ENCODE measurements at places on chromosomes 2 and 18. TPM values are rescaled to one million over a fixed set of nuclear protein-coding genes. Genes with fewer than 3 reads are reported as not detected.

The CTIF gene
- 18.7 TPM for total RNA-seq

DNA sequence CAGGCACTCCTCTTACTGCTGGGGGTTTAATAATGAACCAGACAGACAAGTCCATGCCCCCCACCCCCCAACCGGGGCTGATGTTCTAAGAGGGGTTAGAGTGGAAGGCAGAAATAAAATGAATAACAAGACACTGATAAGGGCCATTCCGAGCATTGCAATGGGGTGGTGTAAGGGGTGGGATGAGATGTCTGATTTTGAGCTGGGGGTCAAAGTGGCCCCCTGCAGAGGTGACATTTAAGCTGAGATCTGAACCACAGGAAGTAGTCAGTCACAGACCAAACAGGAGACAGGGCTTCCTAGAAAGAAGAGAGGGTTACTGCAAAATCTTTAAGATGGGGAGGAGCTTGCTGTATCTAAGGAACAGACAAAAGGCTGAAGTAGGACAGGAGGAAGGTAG, 180.6 kb upstream of the SH3BP4 start:
- no peaks in the 10 kb centered on the region for H3K27me3 ChIP-seq
- no peaks in the 10 kb centered on the region for H3K36me3 ChIP-seq
- H3K27ac ChIP-seq, result no peak overlapping the region
- DNase-seq, result no peak
- H3K4me1 ChIP-seq, result no peaks in the 10 kb centered on the region
- H3K4me3 ChIP-seq, result no peak overlapping the region

DNA sequence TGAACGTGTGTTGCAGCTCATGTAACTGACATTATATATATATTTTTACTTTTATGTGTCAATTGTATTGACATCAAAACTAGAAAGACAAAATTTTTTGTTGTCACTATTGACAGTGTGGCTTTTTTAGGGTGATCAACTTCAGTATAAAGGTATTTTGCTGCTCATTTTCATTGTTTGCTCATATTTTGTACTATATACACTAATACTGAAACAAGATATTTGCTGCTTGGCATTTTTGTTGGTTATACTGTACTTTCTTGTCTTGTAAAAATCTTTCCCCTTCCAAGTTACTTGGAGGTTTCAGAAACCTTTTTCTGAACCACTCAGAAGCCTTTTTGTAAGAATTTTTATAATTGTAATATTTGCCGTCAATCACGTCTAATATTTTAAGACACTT, 16.5 kb downstream of the AFTPH start:
- H3K4me1 ChIP-seq, result peaks cover 12% of the 10 kb centered on the region
- no peak overlapping the region for H3K4me3 ChIP-seq
- no peak for DNase-seq

The TRIM43B gene
- total RNA-seq, result not detected

The MROH2A gene
- total RNA-seq, result 3.5 TPM

GRCh38 chr2:36351736-36352349, 3.7 kb upstream of the CRIM1 start:
- H3K36me3 ChIP-seq, result no peaks in the 10 kb centered on the region
- DNase-seq, result no peak
- H3K27ac ChIP-seq, result no peak overlapping the region
- no peak overlapping the region for H3K4me3 ChIP-seq
- no peaks in the 10 kb centered on the region for H3K27me3 ChIP-seq
- H3K4me1 ChIP-seq, result peaks cover 6% of the 10 kb centered on the region

Measured in thyroid gland (tissue), 4 donors.